ENCODE measurements at places on chromosomes 2 and 18. TPM values are rescaled to one million over a fixed set of nuclear protein-coding genes. Genes with fewer than 3 reads are reported as not detected.
A peak's percentile ranks its signal among the peaks of the same experiment; 100 is the strongest.

- H3K36me3 ChIP-seq, result no peaks in the 10 kb centered on the region
- H3K4me3 ChIP-seq, result no peak overlapping the region
- no peaks in the 10 kb centered on the region for H3K27me3 ChIP-seq
Observed at GRCh38 chr18:13450289-13451212, 232.0 kb downstream of the LDLRAD4 start.

DNA sequence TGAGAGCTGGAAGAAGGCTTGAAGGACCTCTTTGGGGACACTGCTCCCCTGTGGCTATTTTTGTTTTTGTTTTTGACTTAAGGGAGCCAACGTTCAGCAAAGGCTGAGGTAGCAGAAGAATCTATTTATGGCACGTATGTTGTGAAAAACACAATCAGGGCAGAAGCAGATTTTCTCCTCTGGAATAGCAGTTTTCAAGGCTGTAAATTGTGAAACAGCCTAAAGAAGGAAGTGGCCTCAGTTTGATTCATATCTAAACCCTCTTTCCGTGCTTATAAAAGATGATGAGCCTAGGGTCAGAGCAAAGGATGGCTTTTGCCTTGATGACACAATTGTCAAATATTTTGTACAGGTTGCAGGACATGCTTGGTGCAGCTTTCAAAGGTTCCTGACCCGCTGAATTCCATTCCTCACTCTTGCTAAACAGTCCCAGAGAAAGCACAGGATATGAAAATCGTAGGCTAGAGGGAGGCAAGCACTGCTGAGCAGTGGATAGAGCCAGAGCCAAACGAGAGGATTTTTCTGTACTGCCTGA, 106.2 kb upstream of the DLX2 start:
- H3K4me3 ChIP-seq, result no peak overlapping the region
- no peaks in the 10 kb centered on the region for H3K27me3 ChIP-seq
- no peak for DNase-seq
- no peak overlapping the region for H3K27ac ChIP-seq
- H3K36me3 ChIP-seq, result no peaks in the 10 kb centered on the region
- H3K4me1 ChIP-seq, result peaks cover 9% of the 10 kb centered on the region

DNA sequence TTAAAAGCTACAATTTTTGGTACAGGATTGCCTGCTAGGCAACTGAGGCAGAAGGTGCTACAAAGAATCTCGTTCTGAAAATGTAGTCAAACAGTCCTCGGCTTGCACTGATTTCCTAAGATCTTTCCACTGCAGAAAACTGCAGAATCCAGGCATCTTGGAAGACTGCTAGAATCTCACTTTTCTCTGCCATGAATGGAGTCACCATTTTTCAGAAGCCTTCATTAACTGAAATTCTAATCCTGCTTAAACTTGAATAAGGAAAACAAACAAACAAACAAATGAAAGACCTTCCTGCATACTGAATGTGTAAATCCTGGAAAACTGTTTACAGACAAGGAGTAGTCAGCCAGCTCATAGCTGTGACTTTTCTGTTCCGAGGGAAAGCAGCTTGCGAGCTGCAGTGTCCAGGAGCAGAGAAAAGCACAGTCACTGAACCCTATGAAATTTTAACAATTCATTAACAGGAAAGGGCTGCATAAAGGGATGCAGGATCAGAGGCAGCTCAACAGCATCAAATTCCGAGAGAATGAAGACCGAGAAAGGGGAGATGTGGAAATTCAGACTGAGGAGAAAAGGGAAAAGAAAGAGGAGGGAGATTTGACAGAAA, 210.5 kb upstream of the PIK3C3 start:
- no peak overlapping the region for H3K4me3 ChIP-seq
- no peak overlapping the region for H3K27ac ChIP-seq
- H3K36me3 ChIP-seq, result no peaks in the 10 kb centered on the region
- H3K27me3 ChIP-seq, result no peaks in the 10 kb centered on the region

ACMSD gene
- not detected for polyA plus RNA-seq

GRCh38 chr2:195343540-195343939, 313.5 kb upstream of the SLC39A10 start:
- H3K27me3 ChIP-seq, result no peaks in the 10 kb centered on the region
- no peak for DNase-seq
- no peaks in the 10 kb centered on the region for H3K36me3 ChIP-seq
- H3K4me1 ChIP-seq, result no peaks in the 10 kb centered on the region

DNA sequence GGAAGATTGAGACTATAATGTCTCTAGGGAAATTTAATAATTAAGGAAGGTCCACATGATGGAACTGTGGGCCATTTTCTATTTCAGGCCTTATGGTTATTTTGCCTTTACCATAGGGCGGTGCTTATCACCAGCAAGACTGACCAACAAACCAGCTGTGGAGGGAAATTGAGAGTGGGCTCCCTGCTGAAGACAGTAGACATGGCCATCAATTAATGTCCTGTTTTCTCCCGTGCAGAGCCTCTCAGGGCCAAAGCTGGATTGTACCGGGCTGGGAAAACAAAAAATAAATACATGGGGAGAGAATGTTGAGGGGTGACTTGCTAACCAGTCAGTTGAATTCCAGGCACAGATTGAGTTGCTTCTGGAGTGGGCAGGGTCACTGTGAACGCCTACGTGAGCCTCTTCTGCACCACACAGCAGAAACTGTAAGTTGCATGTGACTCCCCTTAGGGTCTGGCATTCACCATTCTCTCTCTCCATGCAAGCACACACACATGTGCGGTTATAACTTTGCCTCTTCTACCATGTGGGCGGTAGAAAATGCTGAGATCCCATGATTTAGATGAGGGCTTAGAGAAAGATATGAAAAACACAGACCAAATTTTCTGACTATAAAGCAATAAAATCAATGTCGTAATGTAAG, 128.5 kb downstream of the COPS8 start:
- peak; percentile 5 for DNase-seq
- no peaks in the 10 kb centered on the region for H3K27me3 ChIP-seq
- H3K27ac ChIP-seq, result no peak overlapping the region
- H3K4me1 ChIP-seq, result peaks cover 10% of the 10 kb centered on the region
- no peak overlapping the region for H3K4me3 ChIP-seq

SNED1 gene
- 16.7 TPM for polyA plus RNA-seq

- H3K4me3 ChIP-seq, result no peak overlapping the region
- no peaks in the 10 kb centered on the region for H3K36me3 ChIP-seq
- DNase-seq, result no peak
- no peak overlapping the region for H3K27ac ChIP-seq
- H3K4me1 ChIP-seq, result peaks cover 12% of the 10 kb centered on the region
- H3K27me3 ChIP-seq, result no peaks in the 10 kb centered on the region
Observed at GRCh38 chr2:16655905-16656642, 9.6 kb downstream of the CYRIA start.
